ENCODE measurements at places on chromosomes 5 and 9.

DNA sequence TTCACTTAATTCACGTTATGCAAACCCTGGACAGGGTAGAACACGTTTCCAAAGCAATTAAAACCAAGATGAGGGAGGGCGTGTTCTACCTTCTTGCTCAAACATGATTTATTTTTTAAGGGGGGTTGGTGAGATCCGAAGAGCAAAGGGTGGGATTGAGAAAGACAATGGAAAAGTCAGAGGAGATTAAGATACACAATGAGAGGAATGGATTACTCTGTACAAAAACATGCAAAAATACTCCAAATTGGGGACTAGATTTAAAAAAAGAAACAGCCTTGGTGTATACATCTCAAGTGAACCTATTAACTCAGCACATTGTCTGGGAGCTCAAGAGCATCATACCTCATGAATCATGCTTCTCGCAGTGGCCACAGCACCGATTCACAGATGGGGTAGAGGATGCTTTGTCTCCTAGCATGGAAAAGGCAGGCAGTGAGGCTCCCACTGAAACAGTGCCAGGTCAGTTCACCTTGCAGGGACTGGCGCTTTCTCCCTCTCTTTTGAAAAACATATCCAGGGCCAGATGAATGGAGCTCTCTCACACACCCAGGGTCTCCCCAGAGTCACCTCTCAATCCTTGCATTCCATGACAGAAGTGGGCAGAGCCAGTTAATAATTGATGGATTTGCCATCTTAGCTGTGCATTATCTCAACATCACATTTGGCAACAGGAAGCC is 459.7 kb downstream of the BNC2 start:
- no peak for DNase-seq

DNA sequence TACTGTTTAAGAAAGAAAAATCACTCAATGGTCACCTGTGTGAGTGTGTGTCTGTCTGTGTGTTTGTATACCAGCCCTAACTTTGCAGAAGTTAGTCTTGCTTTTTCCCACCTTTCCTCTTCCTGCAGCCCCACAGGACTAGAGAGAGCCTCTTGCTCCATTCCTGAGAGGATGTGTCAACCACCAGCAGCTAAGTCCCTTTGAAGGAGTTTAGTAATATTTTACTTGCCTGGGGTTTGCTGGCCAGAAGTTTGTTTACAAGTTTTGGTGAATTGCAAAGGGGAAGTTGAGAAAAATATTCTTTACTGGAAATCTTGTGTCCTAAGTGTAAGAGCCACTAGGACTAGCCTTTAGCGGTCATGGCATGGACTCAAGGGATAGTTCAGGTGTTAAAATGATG is 316.2 kb downstream of the BRINP1 start:
- DNase-seq, result no peak

DNA sequence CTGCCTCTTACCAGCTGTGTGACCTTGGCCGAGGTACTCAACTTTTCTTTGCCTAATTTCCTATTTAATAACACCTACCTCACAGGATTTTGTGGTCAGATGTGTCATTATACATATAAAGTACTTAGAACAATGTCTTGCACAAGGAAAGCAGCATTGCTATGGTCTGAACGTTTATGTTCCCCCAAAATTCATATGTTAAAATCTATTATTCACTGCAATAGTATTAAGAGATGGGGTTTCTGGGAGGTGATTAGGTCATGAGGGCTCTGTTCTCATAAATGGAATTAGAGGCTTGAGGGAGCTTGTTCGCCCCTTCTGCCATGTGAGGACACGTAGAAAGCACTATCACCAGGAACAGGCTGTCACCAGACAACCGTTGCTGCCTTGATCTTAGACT is 10.9 kb upstream of the RNF145 start:
- DNase-seq, result no peak

- DNase-seq, result no peak
Observed at GRCh38 chr9:136023410-136024225, 62.4 kb upstream of the UBAC1 start.

GRCh38 chr5:178931846-178932760 is 8.9 kb upstream of the ZNF454 start:
- no peak for DNase-seq

Data from B cell (primary cell).